RWPE2 (cell line): ENCODE measurements at places on chromosomes 6 and 20.
A peak's percentile ranks its signal among the peaks of the same experiment; 100 is the strongest.

- DNase-seq = no peak
- no peaks in the 10 kb centered on the region for H3K4me1 ChIP-seq
- H3K27me3 ChIP-seq = peaks cover 2% of the 10 kb centered on the region
These were observed 422.6 kb upstream of the MMS22L start for GRCh38 chr6:97705568-97705967.

DNA sequence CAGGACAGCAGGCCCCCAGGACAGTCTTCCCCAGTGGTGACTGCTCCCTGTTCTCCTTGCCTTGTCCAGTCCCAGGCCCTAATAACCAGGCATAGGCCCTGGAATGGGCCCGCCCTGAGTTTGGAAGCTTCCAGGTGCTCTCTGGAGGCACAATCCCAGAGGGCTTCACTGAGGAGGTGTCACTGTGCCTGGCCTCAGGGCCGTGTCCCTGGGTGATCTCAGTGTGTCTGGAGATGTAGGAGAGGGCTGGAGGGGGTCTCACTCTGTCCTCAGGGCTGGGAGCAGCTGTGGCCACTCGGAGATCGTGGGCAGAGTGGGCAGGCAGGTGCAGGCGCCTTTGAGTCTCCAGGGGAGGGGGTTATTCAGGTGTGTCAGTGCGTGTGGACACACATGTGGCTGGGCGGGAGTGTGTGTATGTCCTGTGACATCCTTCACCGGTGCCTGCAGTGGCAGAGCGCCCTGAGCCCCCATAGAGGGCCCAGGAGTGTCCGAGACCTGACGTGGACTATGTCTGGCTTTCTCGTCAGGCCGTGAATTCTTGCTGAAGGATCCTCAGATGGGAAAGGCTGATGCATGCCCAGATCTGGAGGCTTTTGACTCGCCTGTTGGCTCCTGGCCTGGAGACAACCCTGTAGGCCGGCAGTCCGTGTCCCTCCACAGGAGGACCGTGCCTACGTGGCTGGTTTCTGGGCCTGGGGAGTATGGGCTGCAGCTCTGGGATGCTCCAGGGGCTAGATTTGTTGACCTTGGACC is 5.5 kb upstream of the NPBWR2 start:
- no peak overlapping the region for H3K27ac ChIP-seq
- no peaks in the 10 kb centered on the region for H3K36me3 ChIP-seq
- peaks cover 3% of the 10 kb centered on the region for H3K27me3 ChIP-seq
- H3K4me3 ChIP-seq = no peak overlapping the region

DNA sequence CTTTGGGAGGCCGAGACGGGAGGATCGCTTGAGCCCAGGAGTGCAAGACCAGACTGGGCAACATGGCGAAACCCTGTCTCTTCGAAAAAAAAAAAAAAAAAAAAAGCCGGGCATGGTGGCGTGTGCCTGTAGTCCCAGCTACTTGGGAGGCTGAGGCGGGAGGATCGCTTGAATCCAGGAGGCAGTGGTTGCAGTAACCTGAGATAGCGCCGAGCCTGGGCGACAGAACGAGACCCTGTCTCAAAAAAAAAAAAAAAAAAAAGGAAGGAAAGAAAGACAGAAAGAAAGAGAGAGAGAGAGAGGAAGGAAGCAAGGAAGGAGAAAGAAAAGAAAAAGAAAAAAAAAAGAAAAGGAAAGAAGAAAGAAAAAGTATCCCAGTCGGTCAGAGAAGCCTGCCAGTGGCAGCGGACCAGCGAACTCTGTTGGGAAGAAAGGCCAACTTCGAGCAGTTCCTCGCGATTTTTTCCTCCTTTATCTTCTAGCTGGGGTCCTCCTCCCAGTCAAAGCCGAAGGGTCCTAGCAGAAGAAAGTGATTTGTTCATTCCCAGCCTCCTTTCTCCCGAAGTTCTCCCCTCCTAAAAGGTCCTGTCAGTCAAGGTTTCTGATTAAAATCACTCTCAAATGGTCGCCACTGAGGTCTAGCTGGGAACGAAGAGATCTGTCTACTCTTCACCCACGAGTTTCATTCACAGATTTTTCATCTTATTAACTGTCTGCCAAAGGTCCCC is 2.4 kb upstream of the SYCP2L start:
- no peak for DNase-seq
- H3K36me3 ChIP-seq = no peaks in the 10 kb centered on the region

DNA sequence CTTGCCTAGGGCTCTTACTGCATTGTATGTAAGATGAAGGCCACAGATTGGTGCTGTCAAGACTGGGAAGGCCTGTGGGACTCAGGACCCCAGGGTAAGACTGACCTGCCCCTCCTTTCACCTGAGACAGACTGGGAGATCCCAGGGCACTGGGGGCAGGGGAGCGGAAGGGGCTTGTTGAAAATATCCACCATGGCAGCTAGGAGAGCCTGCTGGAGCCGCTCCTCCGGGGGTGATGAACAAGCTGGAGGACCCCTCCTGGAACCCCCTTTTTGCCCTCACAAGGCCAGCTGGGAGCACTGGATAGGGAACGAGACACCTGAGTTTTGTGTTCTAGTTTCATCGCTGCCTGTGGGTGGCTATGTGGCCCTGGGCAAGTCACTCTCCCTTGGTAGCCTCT is 9.2 kb upstream of the SDCBP2 start:
- no peak for DNase-seq
- H3K36me3 ChIP-seq = no peaks in the 10 kb centered on the region; the same call in 1 of the 2 replicates
- H3K27me3 ChIP-seq = no peaks in the 10 kb centered on the region
- no peak overlapping the region for H3K4me3 ChIP-seq
- H3K4me1 ChIP-seq = peaks cover 13% of the 10 kb centered on the region
- H3K27ac ChIP-seq = no peak overlapping the region

GRCh38 chr6:113570161-113570560 is 287.0 kb upstream of the MARCKS start:
- H3K4me1 ChIP-seq = no peaks in the 10 kb centered on the region
- no peak overlapping the region for H3K27ac ChIP-seq

GRCh38 chr20:53639128-53639527 is 45.5 kb upstream of the ZNF217 start:
- H3K4me1 ChIP-seq = peaks cover 21% of the 10 kb centered on the region
- no peak overlapping the region for H3K4me3 ChIP-seq
- no peak for DNase-seq
- H3K27ac ChIP-seq = no peak overlapping the region
- H3K27me3 ChIP-seq = no peaks in the 10 kb centered on the region

GRCh38 chr6:132252113-132252512 is 149.2 kb downstream of the MOXD1 start:
- no peaks in the 10 kb centered on the region for H3K4me1 ChIP-seq
- no peak for DNase-seq
- H3K4me3 ChIP-seq = no peak overlapping the region
- H3K36me3 ChIP-seq = no peaks in the 10 kb centered on the region
- no peak overlapping the region for H3K27ac ChIP-seq
- no peaks in the 10 kb centered on the region for H3K27me3 ChIP-seq

DNA sequence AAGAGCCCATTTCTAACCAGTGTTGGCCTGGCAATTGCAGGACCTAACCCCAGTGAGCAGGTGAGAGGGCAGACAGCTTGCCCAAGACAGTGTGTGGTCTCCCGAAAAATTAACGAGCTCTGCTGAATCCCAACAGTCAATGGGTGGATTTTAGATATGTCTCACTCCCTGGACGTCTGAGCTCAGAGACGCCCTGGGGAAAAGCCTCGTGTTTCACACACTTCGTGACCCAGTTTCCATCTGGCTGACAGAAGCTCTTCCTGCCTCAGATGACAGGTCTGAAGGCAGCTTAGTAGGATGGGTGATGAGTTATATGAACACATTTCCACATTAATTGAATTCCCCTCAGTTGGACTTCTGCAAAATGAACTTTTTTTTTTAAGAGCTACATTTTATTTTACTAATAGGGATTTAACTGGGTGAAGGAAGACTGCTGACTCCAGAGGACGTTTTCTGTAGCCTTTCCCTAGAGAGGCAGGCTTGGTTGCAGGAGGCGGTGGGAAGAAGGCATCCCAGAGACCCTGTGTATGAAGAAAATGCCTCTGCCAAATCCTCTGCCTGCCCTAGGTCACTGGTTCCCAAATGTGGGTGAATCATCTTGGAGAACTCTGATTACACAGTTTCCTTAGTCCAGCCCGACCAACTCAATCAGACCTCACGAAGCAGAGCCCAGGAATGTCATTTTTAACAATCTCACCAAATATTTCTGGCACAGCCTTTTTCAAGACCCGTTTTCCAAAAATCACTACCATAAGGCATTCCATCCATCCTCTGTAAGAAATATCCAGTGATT is 71.7 kb upstream of the LY86 start:
- H3K4me3 ChIP-seq = no peak overlapping the region
- peaks cover under 1% of the 10 kb centered on the region for H3K27me3 ChIP-seq
- no peaks in the 10 kb centered on the region for H3K4me1 ChIP-seq
- no peaks in the 10 kb centered on the region for H3K36me3 ChIP-seq
- no peak for DNase-seq

- H3K4me1 ChIP-seq = peaks cover 24% of the 10 kb centered on the region
- H3K27me3 ChIP-seq = no peaks in the 10 kb centered on the region
- peaks cover under 1% of the 10 kb centered on the region; the same call in 1 of the 2 replicates for H3K36me3 ChIP-seq
- H3K27ac ChIP-seq = peak overlapping the region; percentile 78
- no peak overlapping the region for H3K4me3 ChIP-seq
These were observed 1.3 kb downstream of the PXT1 start for GRCh38 chr6:36441307-36441894.

DNA sequence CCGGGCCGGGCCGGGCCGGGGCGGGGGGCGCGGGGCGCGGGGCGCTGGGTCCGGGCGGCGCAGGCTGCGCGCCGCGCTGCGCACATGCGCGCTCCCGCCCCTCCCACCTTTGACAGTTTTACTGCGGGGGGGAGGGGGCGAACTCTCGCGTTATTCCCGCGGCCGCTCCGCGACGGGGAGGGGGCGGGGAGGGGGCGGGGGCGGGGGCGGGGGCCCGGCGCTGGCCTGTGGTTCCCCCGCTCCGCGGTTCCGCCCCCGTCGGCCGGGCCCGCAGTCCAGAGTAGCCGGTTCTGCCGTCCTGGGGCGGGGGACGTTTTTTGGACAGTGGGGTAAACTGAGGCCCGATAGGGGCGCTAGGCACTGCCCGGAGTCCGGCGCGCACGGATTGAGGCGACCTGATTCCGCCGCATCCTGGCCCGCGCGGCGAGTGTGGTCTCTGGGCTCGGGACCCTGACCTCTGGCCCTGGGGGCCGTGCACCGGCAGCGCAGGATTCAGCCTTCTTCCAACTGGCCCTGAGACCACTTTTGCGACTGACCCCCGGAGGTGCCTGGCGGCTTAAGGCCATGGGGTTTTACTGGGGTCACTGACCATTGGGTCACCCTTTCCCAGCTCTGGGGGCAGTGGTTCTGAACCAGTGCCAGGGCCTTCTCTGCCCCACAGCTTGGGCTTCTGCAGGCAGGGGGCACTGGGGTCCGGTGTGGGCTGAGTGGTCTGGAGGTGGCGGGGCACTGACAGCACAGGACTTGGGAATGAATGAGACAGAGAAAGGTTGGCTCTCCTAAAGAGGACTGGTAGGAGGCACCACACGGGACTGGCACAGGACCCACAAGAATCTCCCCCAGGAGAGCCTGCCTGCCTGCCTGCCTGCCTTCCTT is at the start of gene ZNF512B:
TSS of gene ZNF512B (minus strand) at position 93 of the 876 bp plus-strand sequence. CDS start 1,980 bp downstream, outside the sequence.
- H3K27ac ChIP-seq = peak within 1 kb of the TSS; percentile 43
- peak; percentile 91 for DNase-seq
- no peaks in the 10 kb centered on the region for H3K4me1 ChIP-seq
- H3K4me3 ChIP-seq = peak within 1 kb of the TSS; percentile 80
- H3K27me3 ChIP-seq = no peaks in the 10 kb centered on the region

- peak overlapping the region; percentile 88 for H3K27ac ChIP-seq
- H3K27me3 ChIP-seq = no peaks in the 10 kb centered on the region
- no peak for DNase-seq
- peaks cover 49% of the 10 kb centered on the region for H3K36me3 ChIP-seq
These were observed 3.5 kb downstream of the FOXO3 start for GRCh38 chr6:108564178-108564577.

DNA sequence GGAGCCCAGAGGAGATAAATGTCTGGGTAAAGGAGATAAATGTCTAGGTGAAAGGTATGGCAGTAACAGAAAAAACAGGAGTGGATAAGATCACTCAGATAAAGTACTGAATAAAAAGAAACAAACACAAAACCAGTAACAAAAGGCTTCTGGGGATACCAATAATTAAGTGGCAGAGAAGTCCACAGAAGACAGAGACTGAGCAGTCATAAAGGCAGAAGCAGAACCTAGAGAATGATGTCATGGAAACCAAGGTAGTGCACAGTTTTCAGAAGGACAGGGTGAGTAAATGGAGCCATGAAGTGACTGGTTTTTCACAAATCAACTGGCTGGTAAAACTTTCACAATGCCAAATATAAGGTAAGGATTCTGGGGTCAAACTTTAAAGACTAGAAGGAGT is 80.9 kb upstream of the PLN start:
- no peak overlapping the region for H3K27ac ChIP-seq
- H3K4me1 ChIP-seq = peaks cover 3% of the 10 kb centered on the region
- no peak overlapping the region for H3K4me3 ChIP-seq
- no peaks in the 10 kb centered on the region for H3K27me3 ChIP-seq
- 0 out of 2 replicates have a peak, but pooled peaks cover 12% of the 10 kb centered on the region for H3K36me3 ChIP-seq
- no peak for DNase-seq

DNA sequence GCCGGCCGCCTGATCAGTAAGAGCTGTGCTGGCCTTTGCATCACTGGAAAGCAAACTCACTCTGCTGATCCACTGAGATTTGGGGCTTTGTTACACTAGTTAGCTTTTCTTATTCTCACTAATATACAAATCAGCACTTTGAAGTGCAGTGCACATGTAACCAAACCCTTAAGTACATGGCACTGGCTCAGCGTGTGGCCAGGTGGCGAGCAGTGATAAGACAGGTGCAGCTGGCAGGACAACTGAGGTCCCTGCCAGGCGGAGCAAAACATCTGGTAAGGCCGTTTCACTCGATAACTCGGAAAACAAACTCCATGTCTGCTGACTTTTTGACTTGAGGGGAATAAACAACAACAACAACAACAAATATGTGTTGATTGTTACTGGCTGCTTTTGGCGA is 11.0 kb downstream of the GFRA4 start:
- no peak for DNase-seq
- H3K27me3 ChIP-seq = no peaks in the 10 kb centered on the region
- no peaks in the 10 kb centered on the region for H3K36me3 ChIP-seq
- no peak overlapping the region for H3K4me3 ChIP-seq
- no peaks in the 10 kb centered on the region for H3K4me1 ChIP-seq
- no peak overlapping the region for H3K27ac ChIP-seq

GRCh38 chr20:23282546-23282945 is 68.0 kb upstream of the NXT1 start:
- no peak overlapping the region for H3K27ac ChIP-seq
- DNase-seq = peak; percentile 33
- H3K4me1 ChIP-seq = no peaks in the 10 kb centered on the region

- no peak for DNase-seq
- H3K4me1 ChIP-seq = no peaks in the 10 kb centered on the region
- H3K4me3 ChIP-seq = no peak overlapping the region
- H3K27ac ChIP-seq = no peak overlapping the region
- no peaks in the 10 kb centered on the region for H3K36me3 ChIP-seq
These were observed 1348.5 kb downstream of the GRIK2 start for GRCh38 chr6:102742028-102742427.

GRCh38 chr20:36644032-36644705 is 1.8 kb downstream of the SLA2 start:
- H3K27me3 ChIP-seq = no peaks in the 10 kb centered on the region
- no peak overlapping the region for H3K27ac ChIP-seq
- H3K4me3 ChIP-seq = no peak overlapping the region
- H3K4me1 ChIP-seq = peaks cover 5% of the 10 kb centered on the region

- H3K27ac ChIP-seq = peak overlapping the region; percentile 38
- H3K4me3 ChIP-seq = no peak overlapping the region
- DNase-seq = peak; percentile 97
- H3K36me3 ChIP-seq = no peaks in the 10 kb centered on the region
These were observed 45.4 kb downstream of the SSR1 start for GRCh38 chr6:7267466-7268091.

GRCh38 chr6:167238146-167238693 is 52.9 kb upstream of the UNC93A start:
- H3K4me3 ChIP-seq = no peak overlapping the region
- H3K27ac ChIP-seq = no peak overlapping the region
- no peak for DNase-seq
